ENCODE measurements at places on chromosomes 16 and 17. TPM values are rescaled to one million over a fixed set of nuclear protein-coding genes. Genes with fewer than 3 reads are reported as not detected.

GRCh38 chr17:40093580-40094201 is 6.7 kb downstream of the NR1D1 start:
- no peak overlapping the region for H3K4me3 ChIP-seq
- H3K27me3 ChIP-seq, result no peaks in the 10 kb centered on the region
- H3K36me3 ChIP-seq, result peaks cover 56% of the 10 kb centered on the region

Gene CCDC200
- total RNA-seq, result not detected

DNA sequence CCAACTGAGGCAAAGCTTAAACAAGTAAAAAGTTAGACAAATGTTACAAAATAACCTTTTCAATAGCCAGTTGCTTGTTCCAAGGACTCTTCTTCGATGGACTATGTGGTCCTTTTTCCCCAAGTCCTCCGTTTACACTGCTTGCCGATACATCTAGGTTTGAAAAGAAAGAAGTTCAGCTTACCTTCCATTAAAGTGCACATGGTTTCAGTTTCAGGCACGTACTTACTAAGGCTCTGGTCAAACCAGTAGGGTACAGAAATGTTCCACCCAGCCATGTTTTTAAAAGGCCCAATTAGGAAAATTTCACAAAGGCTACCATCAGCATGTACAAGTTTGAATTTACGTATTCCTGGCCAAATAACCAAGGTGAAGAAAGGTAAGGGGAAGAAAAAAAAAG is 2.1 kb downstream of the SRSF2 start:
- no peaks in the 10 kb centered on the region for H3K27me3 ChIP-seq
- H3K4me3 ChIP-seq, result peak overlapping the region; percentile 82
- peaks cover 46% of the 10 kb centered on the region for H3K36me3 ChIP-seq
- H3K4me1 ChIP-seq, result peaks cover 70% of the 10 kb centered on the region
- H3K27ac ChIP-seq, result peak overlapping the region; percentile 99

Gene MT1F
- total RNA-seq, result 3.2 TPM

Gene METRN
- total RNA-seq, result 39.2 TPM

Data from gastrocnemius medialis (tissue), 4 donors.